Stimulated activated CD8-positive, alpha-beta memory T cell treated with anti-CD3 and anti-CD28 coated beads, Interleukin-2, amount 100 ng/mL, for 1 hour (primary cell): ENCODE measurements at places on chromosomes 7 and 10.
A peak's percentile ranks its signal among the peaks of the same experiment; 100 is the strongest.

DNA sequence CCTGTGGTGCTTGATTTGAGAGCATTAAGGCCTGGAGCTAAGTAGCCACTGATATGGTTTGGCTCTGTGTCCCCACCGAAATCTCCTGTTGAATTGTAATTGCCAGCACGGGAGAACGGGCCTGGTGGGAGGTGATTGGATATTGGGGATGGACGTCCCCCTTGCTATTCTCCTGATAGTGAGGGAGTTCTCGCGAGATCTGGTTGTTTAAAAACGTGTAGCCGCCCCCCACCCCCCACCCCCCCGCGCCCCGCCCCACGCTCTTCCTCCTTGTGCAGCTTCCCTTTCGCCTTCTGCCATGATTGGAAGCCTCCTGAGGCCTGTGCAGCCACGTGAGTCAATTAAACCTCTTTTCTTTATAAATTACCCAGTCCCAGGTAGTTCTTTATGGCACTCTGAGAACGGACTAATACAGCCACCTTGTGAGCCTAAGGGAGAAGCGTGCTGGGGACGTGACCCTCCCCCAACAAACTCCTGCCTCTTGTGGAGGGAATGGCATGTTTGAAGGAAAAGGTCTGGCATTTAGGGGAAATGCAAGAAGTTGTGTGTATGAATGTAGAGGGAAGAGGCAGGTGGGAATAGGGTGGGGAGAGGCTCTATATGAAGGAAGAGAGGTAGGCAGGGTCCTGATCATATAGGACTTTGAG is 118.0 kb upstream of the KMT2C start:
- DNase-seq, result no peak

- peak; percentile 49 for DNase-seq
Measured at GRCh38 chr7:5596046-5596895, 172.6 kb upstream of the TNRC18 start.

DNA sequence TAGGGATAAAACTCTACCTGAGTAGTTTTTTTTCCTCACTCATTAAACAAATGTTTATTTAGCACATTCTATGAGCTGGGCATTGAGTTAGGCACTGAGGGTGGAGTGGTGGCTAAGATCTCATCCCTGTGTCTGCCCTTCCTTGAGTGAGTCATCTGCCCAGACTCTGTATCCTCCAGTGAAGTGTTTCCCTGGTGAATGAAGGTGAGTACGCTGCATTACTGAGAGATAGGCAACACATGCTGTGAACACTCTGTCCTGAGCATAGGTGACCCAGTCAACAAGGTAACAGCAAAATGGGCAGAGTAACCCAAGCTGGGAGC is 5.8 kb downstream of the PITX3 start:
- no peak for DNase-seq

- DNase-seq, result no peak
Measured at GRCh38 chr10:130489891-130490290, 353.7 kb downstream of the GLRX3 start.

- no peak for DNase-seq
Measured at GRCh38 chr10:71378336-71379117, 18.2 kb upstream of the CDH23 start.

DNA sequence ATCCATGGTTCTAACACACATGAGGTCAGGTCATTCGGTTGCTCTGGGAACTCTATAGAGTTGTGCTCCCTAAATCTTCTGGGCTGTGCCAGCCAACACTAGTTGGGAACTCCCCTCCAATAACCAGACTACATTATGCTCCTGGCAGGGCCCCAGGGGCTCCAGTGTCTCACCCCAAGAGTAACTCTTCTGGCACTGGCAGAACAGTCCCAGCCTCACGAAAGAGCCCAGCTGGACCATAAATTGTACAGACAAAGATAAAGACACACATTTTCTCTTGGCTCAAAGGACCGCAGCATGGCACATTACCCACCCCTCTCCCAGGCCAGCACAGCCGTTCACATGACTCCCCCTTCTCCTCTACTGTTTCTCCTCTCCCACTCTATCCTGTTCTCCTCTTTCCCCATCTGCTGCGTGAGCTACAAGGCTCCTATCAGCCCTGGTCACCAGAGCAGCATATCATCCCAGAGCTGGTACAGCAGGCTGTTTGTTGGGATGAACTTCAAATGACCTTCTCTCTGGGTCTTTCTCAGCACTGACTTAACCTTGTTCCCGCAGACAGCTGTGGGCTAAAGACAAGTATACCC is 230.6 kb downstream of the PLXNA4 start:
- DNase-seq, result no peak

- DNase-seq, result no peak
Measured at GRCh38 chr10:1244493-1244892, 188.3 kb downstream of the WDR37 start.

GRCh38 chr7:137992550-137993394 is 9.1 kb downstream of the CREB3L2 start:
- no peak for DNase-seq

DNA sequence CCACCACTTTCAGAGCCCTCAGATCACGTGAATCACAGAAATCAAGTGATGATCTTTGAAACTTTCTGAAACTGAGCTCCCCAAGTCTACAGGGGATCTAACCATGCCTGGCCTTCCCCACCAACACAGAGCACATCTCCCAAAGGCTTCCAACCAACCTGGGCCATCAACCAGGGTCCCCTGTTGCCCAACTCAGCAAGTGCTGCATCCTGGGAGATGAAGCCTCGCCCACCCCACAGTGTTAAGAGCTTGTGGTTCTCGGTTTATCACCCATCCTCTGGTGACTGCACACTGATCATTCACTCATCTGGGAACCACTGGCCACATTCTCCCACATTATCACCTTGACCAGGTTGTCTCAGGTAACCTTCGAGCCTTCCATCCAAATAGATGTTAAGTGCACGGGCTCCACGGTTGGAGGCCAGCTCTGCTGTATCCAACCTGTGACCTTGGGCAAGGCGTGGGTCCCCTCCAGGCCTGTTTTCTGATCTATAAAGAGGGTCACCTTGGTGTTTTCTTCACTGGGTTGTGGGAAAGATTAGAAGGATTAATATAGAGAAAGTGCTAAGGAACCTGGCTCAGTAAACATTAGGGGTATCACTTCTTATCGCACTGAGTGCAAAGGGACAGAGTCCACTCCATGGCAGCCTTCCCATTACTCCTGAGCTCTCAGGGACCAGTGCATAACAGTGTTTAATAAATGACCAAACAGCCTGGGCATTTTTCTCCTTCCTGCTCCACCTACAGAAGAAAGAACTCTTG is 3.6 kb downstream of the ZNF488 start:
- DNase-seq, result no peak

DNA sequence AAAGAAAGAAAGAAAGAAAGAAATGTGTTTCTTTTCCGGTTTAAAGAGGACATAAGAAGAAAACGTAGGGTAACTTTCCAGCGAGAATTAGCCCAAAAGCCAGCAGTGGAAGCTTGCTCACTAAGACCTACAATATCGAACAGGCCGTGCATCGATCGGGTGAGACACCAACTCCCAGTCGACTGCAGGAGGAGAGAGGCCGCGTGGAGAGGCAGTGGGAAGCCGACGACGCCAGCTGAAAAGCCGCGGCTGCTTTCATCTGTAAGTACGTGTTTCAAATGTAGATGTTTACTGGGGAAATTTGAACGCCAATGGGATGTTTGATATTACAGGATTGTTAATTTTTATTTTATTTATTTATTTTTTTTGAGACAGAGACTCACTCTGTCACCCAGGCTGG is 28.6 kb upstream of the GIMAP8 start:
- DNase-seq, result no peak

- DNase-seq, result no peak
Measured at GRCh38 chr7:137331378-137331777, 12.2 kb downstream of the PTN start.

DNA sequence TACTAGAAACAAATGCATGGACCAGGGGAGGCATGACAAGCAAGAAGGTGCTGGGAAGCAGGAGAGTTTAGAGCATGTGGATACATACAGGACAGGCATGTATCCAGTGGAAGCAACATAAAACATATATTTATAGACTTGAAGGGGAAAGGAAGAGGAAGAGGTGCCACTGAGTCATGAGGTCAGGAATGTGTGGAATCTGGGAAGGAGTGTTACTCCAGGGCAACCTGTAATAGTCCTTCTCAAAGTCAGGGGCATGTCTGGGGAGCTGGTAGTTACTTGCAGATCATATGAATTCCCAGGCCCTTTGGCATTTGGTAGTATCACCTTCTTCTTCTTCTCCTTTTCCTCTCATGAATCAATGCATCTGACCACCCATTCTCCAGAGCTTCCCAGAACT is 246.6 kb downstream of the XPNPEP1 start:
- DNase-seq, result no peak

GRCh38 chr7:65251851-65252620 is 121.6 kb upstream of the ZNF92 start:
- DNase-seq, result no peak

GRCh38 chr10:70617798-70618568 is 15.4 kb upstream of the PRF1 start:
- no peak for DNase-seq

GRCh38 chr10:26911811-26912461 is 51.2 kb upstream of the ABI1 start:
- no peak for DNase-seq

DNA sequence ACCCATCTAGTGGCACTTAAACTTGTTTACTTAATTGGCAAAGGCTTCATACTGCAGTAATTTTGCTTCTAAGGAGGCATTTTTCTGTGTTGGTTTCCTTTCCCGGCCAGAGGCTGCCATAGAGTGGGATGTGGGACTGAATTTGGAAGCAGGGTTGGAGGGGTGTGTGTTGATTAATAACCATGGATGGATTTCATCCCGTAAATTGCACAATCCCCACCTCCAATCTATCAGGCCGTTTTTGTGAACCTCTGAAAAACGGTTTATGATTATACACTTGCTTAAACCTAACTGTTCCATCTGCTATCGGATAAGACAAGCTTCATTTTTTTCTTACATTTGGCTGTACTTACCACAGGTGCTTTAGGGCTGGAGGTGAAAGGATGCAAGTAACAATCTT is 1.3 kb downstream of the TMEM60 start:
- DNase-seq, result no peak

DNA sequence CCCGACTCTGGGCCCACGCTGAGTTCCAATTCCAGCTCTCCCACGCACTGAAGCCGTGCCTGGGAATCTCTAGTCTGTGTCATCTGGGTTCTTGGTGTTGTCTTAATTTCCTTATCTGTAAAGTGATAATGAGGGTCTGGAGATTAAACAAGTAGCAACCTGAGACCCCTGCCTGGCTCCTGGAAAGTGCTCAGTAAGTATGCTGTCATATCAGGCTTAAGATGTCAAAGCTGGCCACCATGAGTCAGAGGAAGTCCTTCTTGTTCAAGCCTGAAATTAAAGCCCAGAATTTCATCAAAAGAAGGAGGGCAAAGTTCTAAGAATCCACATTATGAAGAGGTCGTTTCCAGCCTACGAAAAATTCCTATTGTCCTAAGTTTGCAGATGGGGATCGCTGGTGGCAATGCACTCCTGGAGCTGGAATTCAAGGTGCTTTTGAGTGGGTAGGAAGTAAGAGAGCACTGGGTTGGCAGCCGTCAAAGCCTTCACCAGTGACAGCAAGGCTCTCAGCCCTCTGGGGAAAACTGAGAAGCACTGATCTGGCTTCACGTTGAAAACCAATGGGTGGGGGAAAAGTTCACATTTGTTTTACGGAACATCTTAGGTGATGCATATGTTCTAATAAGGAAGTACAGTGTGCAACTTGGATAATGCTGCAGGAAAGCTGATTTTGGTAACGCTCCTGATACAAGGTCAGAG is 50.3 kb upstream of the NCAPG2 start:
- no peak for DNase-seq
